ENCODE measurements at places on chromosomes 11 and 22.
A peak's percentile ranks its signal among the peaks of the same experiment; 100 is the strongest.

GRCh38 chr22:48506506-48507145 is 1321.0 kb downstream of the BRD1 start:
- no peak for DNase-seq

- DNase-seq, result no peak
These were observed 609.0 kb upstream of the CNTN5 start for GRCh38 chr11:98411777-98412176.

GRCh38 chr22:48307931-48308330 is 1519.7 kb downstream of the BRD1 start:
- DNase-seq, result no peak

DNA sequence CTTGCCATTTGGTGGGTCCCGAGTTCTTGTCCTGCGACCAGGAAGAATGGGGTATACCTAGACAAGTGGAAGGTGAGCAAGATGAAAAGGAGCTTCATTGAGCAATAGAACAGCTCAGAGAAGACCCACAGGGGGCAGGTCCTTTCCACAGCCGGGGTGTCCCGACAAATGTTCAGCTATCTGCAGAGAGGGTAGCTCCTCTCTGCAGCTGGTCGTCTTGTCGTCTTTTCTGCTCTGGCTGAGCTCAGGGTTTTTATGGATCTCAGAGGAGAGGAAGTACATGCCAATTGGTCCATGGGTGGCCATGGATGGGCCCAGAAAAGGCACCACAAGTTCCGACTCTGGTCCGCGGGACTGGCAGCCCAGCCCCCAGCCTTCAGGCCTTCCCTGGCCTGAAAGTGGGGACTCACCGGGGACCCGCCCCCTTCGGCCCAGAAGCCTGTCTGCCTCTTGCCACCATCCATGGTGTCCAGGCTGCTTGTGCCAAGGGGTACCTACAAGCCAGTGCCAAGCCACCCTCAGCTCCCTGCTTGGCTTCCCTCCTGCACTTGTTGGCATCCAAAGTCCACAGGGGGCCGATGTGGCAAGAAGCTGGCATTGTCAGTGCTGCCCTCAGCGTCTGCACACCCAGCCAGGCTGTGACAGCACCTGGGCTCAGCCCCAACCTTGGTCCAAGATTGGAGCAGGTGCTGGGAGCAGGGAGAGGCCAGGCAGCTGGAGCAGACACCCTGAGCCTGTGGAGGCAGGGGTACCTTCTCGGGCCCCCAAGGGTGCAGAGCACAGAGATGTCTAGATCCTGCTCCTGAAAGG is 438.9 kb downstream of the TBC1D22A start:
- DNase-seq, result peak; percentile 98

DNA sequence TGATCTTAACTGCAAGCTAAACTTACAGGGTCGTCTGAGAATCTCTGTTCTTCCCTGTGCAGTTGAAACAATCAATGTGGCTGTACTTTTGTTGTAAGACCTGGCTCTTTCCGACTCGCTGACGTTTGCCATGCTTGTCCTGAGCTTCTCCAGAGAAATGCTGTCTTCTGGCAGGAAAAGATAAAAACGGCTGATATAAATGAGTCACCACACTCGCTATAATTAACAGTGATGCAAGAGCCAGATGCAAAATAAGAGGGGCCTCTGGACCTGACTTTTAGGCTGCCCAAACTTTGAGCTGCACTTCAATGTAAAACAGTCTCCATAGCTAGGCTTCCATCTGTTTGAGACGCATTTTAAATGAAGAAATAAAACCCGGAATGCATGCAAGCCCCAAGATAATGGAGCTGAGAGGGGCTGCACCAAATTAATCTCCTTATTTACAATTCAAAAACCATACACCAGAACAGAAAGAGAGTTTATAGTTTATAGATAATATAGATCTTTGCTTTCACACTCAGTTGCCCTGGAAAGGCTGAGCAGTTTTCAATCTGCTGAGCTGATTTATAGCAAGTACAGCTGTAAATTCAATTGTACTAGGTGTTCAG is 48.5 kb downstream of the WT1 start:
- DNase-seq, result no peak

- no peak for DNase-seq
These were observed 77.0 kb upstream of the DDI1 start for GRCh38 chr11:103959279-103959942.

- no peak for DNase-seq
These were observed 28.2 kb downstream of the CARD18 start for GRCh38 chr11:105111145-105111944.

DNA sequence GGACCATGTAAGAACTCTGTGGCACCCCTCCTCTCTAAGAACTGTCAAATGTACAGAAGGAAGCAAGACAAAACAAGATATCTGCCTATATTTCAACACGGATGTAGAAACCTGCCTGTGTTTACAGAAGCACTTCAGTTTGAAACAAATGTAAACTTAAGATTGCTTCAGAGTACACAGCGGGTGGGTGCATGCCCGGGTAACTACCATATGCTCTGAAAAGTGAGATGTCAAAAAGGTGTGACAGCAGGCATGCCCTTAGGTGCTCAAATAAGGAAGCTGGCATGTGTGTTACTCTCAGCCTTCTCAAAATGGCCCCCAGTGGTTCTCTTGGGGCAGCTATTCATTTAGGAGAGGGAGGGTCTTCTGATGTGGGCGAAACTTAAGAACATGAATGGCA is 5.2 kb downstream of the ACP2 start:
- DNase-seq, result peak; percentile 72

Data from left lobe of liver (tissue), 2 donors.